ENCODE measurements at places on chromosomes 5 and 9. TPM values are rescaled to one million over a fixed set of nuclear protein-coding genes. Genes with fewer than 3 reads are reported as not detected.

The CCNH gene
- total RNA-seq, result 132 TPM

The CCL21 gene
- total RNA-seq, result 473 TPM

The DBH gene
- 0.48 TPM for total RNA-seq

The LCN1 gene
- not detected for total RNA-seq

The FST gene
- 3.9 TPM for total RNA-seq

The GFM2 gene
- 21.6 TPM for total RNA-seq

The PPP3R2 gene
- total RNA-seq, result not detected

The PDCD1LG2 gene
- 6.7 TPM for total RNA-seq

The JMY gene
- total RNA-seq, result 33.6 TPM

The FOXD4L3 gene
- total RNA-seq, result 0.21 TPM

The RIGI gene
- 17.9 TPM for total RNA-seq

The FOXI1 gene
- total RNA-seq, result not detected

The COX7C gene
- 237 TPM for total RNA-seq

The TNC gene
- 45.2 TPM for total RNA-seq

The PRR16 gene
- total RNA-seq, result 5.9 TPM

The RASGEF1C gene
- total RNA-seq, result 0.31 TPM

The SLC4A9 gene
- 0.18 TPM for total RNA-seq

The CLIC3 gene
- 115 TPM for total RNA-seq

The SPATA31A3 gene
- total RNA-seq, result not detected

The PROB1 gene
- total RNA-seq, result 2.2 TPM

The FAM114A2 gene
- 35.0 TPM for total RNA-seq

The SPRY4 gene
- 23.6 TPM for total RNA-seq

The LRRC70 gene
- total RNA-seq, result 14.8 TPM

The CNTNAP3B gene
- total RNA-seq, result 20.8 TPM

The LVRN gene
- total RNA-seq, result 0.94 TPM

The DIMT1 gene
- 20.9 TPM for total RNA-seq

The PALM2AKAP2 gene
- 15.1 TPM for total RNA-seq

The HAVCR2 gene
- total RNA-seq, result 13.0 TPM

The BTNL9 gene
- 73.1 TPM for total RNA-seq

The GALNT12 gene
- 26.3 TPM for total RNA-seq

The SLC6A18 gene
- total RNA-seq, result not detected

The PCDHA8 gene
- 0.37 TPM for total RNA-seq

The PDE6A gene
- 0.06 TPM for total RNA-seq

The LMX1B gene
- 0.77 TPM for total RNA-seq

The PDE8B gene
- 2.3 TPM for total RNA-seq

The NRARP gene
- total RNA-seq, result 5.2 TPM

The SPINK4 gene
- total RNA-seq, result not detected

The SLC36A3 gene
- not detected for total RNA-seq

The RASA1 gene
- total RNA-seq, result 27.4 TPM

The OR2K2 gene
- not detected for total RNA-seq

The C9 gene
- 0.43 TPM for total RNA-seq

The PIP5K1B gene
- 20.4 TPM for total RNA-seq

The CCDC152 gene
- total RNA-seq, result 0.98 TPM

The SAXO1 gene
- 0.54 TPM for total RNA-seq

Measured in lung (tissue), 17 donors.